Activated CD4-positive, alpha-beta T cell treated with anti-CD3 and anti-CD28 coated beads for 36 hours (primary cell): ENCODE measurements at places on chromosomes 16 and 17. TPM values are rescaled to one million over a fixed set of nuclear protein-coding genes. Genes with fewer than 3 reads are reported as not detected.

DNA sequence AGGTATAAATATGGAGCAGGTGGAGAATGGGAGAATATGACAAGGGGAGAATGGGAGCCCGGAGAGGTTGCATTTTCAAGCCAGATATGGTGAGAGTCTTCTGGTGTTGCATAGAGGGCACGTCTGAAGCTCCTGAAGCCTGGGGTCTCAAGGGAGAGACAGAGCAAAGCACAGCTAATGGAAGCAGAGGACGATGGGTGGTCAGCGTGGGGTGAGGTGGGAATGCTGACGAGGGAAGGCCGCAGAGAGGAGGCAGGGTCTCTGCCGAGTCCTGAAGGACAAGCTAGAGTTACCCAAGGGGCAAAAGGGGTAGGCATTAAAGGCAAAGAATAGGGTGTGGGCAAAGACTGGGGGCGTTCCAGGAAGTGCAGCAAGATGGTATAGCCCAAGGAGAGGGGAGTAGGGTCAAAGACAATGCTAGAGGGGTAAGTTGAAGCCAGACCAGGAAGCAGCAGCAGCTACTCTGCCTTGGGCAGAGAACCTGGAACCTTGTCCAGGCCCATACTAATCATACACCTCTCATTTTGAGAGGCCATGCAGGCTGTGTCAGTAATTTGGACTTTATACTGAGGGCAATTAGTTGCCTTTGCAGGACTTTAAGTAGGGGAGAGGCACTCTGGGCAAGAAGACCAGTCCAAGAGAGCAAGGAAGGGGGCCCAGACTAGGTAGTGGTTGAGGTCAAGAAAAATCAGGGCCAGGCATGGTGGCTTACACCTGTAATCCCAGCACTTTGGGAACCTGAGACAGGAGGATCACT is 2.7 kb downstream of the OTOP3 start:
- no peak for DNase-seq

DNA sequence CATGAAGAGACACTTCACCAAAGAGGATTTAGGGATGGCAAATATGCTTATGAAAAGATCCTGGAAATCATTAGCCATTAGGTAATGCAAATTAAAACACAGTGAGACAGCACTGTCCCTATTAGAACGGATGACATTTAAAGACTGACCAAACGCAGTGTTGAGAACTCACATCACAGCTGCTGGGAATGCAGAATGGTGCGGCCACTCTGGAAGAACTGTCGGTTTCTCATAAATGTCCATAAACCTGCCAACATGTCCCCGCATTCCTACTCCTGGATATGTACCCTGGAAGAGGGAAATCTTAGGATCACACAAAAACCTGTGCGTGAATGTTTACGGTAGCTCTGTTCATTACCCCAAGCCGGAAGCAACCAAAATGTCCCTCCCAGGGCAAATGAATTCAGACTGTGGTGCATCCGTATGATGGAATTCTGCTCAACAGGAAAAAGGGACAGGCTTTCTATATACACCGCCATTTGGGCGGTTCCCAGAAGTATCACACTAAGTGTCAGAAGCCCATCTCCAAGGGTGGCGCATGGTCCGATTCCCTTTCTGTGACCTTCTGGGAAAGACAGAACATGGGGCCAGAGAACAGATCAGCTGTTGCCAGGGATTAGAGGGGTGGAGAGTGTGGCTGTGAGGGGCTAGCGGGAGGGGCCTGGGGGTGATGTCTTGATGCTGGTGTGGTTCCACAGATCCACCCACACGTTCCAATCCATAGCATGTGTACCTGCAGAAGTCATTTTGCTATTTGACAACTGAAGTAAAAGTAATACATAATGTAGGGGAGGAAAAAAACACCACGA is 197.2 kb upstream of the CHMP6 start:
- no peak for DNase-seq

DNA sequence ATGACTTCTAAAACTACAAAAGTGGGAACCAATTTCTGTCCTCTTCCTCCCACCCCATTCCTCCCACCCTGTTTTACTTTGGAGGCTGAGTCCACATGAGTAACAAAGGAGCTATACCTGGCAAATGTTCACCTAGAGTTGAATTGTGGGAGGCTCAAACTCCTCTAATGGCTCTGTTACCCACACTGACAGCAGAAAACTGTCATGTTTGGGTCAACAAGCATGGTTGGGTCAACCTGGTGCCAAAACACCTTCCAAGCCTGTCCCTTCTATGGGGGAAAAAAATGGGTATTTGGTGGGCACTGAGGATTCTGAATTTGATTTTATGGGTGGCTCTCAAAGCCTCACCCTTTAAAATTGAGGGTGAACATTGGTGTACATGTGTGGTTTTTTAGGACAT is 12.0 kb upstream of the HOXB13 start:
- no peak for DNase-seq

GRCh38 chr17:75684924-75685323 is 17.8 kb downstream of the SAP30BP start:
- DNase-seq, result no peak

- no peak for DNase-seq
Measured at GRCh38 chr17:4887581-4887980, 11.8 kb upstream of the C17orf107 start.

DNA sequence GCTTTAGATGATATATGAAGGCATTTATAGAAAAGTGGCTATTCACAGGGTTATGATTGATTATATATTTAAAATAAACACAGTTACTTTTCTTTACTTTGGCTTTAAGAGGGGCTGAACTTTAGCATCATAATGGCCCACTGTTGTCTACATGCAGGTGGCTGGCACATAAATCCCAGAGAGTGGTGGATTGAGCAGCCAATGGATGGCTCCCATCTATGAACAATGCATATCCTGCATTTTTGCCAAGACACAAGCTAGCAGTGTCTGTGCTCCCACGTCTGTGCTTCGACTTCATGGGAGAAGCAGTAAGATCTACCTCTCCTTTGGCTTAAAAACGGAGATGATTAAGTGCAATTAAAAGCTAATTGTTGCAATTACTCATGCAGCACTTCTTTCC is 373.2 kb upstream of the CDH11 start:
- DNase-seq, result no peak

GRCh38 chr17:80491478-80492342 is 15.3 kb upstream of the NPTX1 start:
- DNase-seq, result no peak

- DNase-seq, result no peak
Measured at GRCh38 chr16:69703638-69704037, 22.7 kb downstream of the NQO1 start.

GRCh38 chr17:40497695-40498094 is 3.7 kb downstream of the TNS4 start:
- DNase-seq, result no peak

GRCh38 chr17:5840811-5841446 is 229.2 kb upstream of the WSCD1 start:
- DNase-seq, result no peak

GRCh38 chr17:6914711-6915110 is 81.1 kb upstream of the ALOX12 start:
- peak; percentile 51 for DNase-seq

DNA sequence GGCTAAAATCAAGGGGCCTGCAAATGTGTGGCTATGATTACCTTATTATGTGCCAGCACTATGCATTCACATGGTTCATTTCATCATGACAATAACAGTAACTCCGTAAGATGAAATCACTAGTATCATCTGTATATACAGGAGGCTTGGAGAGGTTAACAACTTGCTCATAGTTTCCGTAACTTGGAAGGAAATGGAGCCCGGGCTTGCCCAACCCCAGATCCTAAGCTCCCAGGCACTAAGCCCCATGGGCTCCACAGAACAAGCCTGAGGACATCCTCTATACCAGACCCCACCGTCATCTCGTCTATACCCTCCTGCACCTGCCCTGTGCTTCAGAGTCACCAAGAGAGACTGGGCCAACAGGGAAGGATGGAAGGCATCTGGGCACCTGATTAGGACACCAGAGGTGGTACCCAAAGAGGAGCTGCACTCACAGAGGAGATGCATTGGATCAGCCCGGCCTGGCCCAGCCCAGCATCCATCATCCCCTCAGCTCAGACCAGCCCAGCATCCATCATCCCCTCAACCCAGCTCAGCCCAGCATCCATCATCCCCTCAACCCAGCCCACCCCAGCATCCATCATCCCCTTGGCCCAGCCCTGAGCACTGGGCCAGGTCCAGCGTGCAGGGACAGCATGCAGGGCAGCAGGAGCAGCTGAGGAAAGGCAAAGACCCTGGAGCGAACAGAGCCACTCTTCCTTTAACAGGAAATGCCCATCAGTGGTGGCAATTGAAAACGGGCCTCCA is 28.5 kb downstream of the NSMCE1 start:
- peak; percentile 23 for DNase-seq

- DNase-seq, result no peak
Measured at GRCh38 chr17:65811043-65811442, 249.6 kb upstream of the AXIN2 start.

GRCh38 chr16:7404217-7404616 is 71.6 kb downstream of the RBFOX1 start:
- DNase-seq, result no peak

- DNase-seq, result no peak
Measured at GRCh38 chr16:66473654-66474519, 46.8 kb downstream of the BEAN1 start.

DNA sequence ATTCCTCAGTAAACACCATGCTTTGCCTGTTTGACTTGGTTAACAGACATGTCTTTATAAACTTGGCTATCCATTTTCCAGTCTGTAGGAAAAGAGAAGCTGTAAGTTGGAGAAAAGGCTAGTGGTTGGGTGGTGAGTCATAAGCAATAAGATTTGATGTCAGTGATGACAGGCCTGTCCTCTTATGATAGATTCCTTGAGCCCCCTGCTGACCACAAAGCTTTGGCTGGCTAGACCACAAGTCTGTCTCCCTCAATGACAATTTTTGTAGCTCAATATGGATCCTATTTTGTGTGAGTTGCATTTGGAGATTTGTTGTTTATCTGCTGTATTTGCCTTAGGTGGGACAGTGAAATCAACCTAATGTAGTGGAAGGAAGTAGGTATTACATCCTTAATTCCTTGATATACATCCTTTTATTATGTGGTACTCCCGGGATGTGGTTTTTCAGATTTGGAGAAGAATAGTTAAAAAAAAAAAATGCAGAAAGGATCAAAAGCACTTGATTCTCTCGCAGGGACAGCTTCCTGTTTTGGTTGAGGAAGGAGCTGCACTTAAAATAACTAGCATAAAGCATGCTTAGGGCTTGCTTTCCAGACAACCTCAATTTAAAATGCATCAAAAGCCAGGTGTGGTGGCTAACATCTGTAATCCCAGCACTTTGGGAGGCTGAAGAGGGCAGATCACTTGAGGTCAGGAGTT is 67.4 kb downstream of the SIAH1 start:
- DNase-seq, result peak; percentile 48

DNA sequence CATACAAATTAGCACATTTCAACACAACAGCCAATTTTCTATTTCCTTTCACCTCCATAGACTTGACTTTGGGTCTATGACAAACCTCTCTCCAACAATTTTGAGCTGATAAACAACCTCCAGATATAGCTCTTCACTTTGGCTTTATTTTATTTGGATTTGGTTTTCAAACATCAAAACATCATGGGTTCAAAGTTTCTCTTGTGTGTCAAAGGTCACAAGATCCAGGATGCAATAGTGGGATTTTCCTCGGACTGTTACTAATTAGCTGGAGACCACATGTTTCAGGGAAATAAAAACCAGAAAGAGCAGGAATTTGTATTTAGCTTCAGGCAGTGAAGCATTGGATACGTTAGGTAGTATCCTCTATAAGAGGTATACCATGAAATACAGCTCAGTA is 351.0 kb upstream of the SOX9 start:
- DNase-seq, result no peak

DNA sequence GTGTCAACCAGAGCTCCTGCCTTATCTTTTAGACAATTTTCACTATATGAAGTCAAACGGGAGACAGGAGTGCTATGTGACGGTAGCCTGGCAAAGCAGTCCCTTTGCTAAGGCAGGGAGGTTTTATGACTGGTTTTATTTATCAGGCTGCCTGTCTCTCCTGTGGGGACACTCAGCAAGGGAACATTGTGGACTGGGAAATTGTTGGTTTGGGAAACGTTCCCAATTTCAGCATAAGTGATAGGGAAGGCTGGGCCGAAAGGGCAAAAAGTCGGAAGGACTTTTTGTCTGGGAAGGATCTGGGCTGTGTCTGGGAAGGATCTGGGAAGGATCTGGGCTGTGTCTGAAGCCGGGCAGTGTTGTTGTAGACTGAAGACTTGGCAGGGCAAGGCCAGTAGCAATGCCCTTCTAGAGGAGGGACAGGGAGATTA is 211.2 kb downstream of the PARN start:
- no peak for DNase-seq

- no peak for DNase-seq
Measured at GRCh38 chr16:63461248-63461841, 1425.1 kb upstream of the CDH8 start.

DNA sequence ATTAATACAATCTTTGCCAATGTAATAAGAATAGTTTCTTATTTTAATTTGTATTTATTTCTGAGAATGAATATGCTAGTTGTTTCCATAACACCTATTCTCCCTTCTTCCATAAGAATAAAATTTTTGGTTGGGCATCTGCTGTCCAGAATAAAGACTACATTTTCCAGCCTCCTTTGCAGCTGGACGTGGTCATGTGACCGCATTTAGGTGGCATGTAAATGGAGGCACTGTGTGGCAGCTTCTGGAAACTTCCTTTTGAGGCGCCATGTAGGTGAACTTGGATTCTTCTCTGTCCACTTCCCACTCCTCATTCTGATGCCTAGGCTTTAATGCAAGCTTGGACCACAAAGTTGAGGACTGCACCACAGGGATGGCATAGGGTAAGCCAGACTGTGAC is 215.4 kb upstream of the AXIN2 start:
- no peak for DNase-seq

DNA sequence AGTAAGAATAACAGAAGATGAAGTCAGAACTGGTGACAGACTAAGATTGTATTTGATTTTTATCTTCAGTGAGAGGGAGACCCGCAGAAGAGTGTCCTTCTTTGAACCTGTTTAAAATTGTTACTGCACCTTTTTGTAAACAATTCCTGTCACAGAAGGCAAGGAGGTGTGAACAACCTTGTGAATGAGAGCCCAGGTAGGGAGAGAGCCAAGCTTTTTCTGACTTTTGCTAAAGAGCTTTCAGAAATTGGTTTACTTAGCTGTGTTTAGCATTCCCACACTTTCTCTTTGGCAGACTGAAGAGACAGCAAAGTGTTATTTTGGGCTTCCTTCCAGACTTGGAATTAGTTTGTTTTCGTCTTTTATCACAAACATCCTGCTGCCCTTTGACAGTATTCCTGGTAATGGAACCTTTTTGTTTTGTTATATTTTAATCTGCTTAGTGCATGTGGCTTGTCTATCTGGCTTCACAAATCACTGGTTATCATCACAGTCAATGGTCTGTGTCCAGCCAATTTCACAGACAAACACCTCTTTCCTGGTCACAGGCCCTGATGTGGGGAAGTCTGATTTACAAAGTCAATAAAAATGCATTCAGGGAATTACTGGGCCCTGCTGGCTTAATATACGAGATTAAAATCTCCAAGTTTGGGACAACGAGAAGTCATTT is 85.7 kb upstream of the HS3ST2 start:
- no peak for DNase-seq

- DNase-seq, result no peak
Measured at GRCh38 chr17:17028878-17029535, 13.2 kb upstream of the MPRIP start.

CCT6B gene
- total RNA-seq, result 0.95 TPM

CMTM2 gene
- total RNA-seq, result not detected

AHSP gene
- total RNA-seq, result not detected

GFAP gene
- total RNA-seq, result not detected

NPIPB6 gene
- total RNA-seq, result 1.8 TPM

KRTAP4-4 gene
- not detected for total RNA-seq

ABCC6 gene
- total RNA-seq, result not detected

MXRA7 gene
- 20.2 TPM for total RNA-seq

OR1F1 gene
- not detected for total RNA-seq

SLC52A1 gene
- 0.16 TPM for total RNA-seq

ZPBP2 gene
- 0.34 TPM for total RNA-seq

NLRP1 gene
- 34.0 TPM for total RNA-seq

PPY gene
- total RNA-seq, result not detected
